ENCODE measurements at places on chromosomes 3 and 15.

- DNase-seq: no peak
Measured at GRCh38 chr3:126755866-126756265, 51.8 kb downstream of the CHCHD6 start.

- DNase-seq: peak; percentile 25
Measured at GRCh38 chr15:93523481-93523880, 434.5 kb upstream of the RGMA start.

DNA sequence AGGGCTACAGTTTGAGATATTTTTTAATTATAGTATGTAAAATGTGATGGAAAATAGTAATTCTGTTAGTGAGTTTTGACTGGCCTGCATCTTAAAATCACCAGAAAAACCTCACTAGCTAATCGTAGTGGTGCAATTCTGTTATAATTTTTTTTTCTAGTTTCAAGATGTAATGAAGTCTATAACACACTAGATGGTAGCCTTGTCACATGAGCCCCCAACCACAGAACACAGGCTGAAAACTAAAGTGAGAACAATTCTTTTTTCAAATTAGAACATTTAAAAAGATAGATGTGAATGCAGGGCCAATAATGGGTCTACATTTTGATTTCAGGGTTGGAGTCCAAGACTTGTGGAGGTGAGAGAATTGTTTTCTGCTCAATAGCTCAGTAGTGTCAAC, 83.3 kb upstream of the KCNH8 start:
- DNase-seq: no peak

GRCh38 chr3:187648177-187648576, 22.0 kb downstream of the SST start:
- no peak for DNase-seq
